PC-3 (cell line): ENCODE measurements at places on chromosomes 2 and 18. TPM values are rescaled to one million over a fixed set of nuclear protein-coding genes. Genes with fewer than 3 reads are reported as not detected.
A peak's percentile ranks its signal among the peaks of the same experiment; 100 is the strongest.

DNA sequence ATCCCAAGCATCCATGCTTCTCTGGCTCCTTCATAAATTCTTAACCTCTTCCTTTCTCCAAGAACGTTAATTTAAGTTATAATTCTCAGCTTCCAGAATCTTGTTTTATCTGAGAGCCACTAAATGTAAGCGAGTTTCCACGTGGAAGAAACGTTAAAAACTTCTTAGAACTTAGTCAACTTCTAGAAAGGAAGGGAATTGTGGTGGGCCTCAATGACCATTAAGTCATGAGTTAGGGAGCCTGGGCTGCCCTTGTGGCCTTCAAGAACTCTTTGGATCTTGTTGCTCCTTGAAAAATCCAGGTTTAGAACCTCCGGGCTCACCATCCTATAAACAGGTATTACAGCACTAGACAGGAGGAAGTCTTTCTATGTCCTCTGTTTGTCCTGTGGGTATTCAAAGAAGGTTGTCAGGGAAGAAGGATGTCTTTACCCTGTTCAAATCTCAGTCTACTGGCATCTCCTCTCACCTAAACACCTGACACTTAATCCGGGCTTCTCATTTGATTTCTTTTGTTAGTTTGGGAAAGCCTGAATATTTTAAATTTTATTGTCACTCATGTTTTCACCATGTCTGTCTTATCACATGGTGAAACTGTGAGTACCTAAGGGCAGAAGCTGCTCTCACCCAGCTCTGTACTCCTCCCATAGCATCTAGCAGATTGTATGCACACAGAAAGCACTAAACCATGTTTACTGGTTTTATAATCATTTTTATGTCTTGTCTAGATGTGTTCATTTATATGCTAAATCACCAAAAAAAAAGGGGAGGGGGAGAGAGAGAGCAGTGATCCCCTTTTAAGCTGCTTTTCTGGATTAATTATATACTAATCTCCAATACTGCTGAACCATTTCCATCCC is 6.3 kb downstream of the RND3 start:
- peak; percentile 41 for DNase-seq

- peak; percentile 91 for DNase-seq
Observed at GRCh38 chr18:75489493-75490190, 62.1 kb upstream of the SMIM21 start.

DNA sequence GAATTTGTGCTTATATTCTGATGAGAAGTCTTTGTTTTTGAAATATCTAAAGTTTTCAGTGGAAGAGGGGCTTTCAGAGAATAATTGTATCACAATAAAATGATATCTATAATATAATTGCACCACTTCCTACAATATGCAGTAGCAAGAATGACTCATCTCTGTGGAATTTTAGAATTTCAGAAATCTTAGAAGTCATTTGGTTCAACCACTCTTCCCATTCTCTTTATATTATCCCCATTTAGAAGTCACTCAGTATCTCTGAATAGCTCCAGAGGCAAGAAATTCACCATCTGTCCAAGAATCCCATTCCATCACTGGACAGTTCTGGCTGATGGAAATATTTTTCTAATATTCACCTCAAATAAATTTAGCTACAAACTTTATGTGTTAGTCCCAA is 59.3 kb upstream of the CCDC68 start:
- peak; percentile 82 for DNase-seq

GRCh38 chr2:217366966-217367365 is 507.1 kb upstream of the TNP1 start:
- peak; percentile 84 for DNase-seq

DNA sequence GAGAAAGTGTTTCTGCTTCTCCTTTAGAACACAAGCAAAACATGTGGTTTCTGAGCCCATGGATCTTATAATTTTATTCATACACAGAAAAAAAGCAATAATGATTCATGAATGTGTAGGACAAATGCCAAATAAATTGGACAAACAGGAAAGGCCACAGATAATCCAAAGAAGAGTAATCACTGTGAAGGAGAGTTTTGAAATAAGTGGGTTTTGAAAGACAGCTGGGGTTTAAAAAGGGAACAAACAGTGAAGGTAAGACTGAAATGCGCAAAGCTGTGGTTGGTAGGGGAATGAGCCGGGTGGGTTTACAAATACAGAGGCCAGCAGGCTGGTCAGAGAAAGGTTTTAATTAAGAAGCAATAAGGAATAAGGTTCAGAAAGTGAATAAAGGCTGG is 50.0 kb upstream of the MBOAT2 start:
- peak; percentile 37 for DNase-seq

DNA sequence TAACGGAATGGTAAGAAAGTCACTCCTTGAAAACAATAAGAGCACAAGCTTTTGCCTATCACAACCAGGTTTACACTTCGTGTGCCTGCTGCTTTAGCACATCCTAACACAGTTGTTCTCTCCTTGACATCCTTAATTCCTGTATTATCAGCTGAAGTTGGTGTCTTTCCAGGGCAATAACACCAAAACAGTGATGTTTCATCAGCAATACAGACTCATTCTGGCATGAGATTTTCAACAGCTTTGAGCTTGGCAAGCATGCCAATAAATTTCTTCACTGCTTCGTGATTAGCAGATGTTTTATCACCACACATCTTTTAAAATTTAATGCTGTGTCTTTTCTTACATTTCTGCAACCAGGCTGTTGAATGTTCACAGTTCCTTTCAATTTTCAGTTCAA is 148.4 kb downstream of the EIPR1 start:
- DNase-seq: no peak

DNA sequence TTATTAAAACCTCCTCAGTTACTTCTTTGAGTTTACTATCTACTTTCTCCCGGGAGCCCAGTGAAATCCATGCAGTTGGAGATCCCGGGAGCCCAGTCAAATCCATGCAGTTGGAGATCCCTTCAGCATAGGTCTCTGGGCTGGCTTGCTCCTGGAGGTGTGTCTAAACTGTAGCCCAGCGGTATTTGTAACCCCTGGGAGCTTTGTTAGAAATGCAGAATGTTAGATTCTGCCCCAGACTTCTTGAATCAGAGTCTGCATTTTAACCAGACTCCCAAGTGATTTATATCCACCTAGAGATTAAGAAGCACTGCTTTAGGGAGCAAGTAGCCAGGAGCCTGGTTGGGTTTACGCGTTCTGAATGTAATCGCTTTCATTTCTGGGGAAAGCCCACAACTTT is 54.5 kb downstream of the ARHGAP28 start:
- no peak for DNase-seq

DNA sequence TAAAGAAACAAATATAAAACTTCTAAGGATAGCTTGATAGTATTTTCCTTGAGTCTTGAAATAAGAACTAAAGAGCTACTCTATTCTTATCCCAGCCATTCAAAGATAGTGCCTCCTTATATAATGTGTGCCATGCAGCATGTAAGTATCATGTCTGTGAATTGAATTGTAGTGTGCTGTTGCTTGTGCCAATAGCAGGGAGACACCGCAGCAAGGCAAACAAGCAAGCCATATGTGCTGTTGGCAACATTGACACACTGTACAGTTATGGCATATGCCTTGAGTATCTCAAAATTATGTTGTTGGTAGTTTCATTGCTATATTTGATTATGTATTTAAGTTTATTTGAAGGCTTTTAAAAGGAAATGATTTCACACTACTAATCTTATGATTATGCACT is 58.2 kb downstream of the ERBB4 start:
- no peak for DNase-seq

GRCh38 chr18:51030537-51031258 is 685 bp downstream of the SMAD4 start:
- DNase-seq: peak; percentile 37

GRCh38 chr2:200336980-200337615 is 30.6 kb downstream of the SPATS2L start:
- DNase-seq: peak; percentile 54

DNA sequence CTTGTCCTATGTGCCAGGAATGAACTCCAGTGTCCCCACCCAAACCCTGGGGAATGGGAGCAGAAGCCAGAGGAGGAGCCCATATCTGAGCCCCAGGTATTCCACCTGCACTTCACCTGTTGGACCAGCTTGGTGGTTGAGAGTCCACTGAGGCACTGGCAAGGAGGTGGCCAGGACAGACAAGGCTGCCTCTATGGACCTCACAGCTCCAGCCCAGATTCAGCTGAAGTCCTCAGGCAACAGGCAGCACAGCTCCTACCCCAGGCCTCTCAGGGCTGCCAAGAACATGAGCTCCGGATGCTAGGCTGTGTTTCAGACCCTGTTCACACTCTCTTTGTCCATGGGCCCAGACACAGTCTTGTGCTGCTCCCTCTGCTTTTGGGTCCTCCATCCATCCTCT is 2.9 kb upstream of the IL1F10 start:
- no peak for DNase-seq

GRCh38 chr2:218985021-218985324 is at the start of gene FEV:
Gene FEV, minus strand, starts transcription at chr2:218985184. Its CDS starts 109 bp downstream, at chr2:218985075.
- no peak for DNase-seq

- peak; percentile 37 for DNase-seq
Observed at GRCh38 chr2:160332318-160332717, 132.2 kb upstream of the ITGB6 start.

DNA sequence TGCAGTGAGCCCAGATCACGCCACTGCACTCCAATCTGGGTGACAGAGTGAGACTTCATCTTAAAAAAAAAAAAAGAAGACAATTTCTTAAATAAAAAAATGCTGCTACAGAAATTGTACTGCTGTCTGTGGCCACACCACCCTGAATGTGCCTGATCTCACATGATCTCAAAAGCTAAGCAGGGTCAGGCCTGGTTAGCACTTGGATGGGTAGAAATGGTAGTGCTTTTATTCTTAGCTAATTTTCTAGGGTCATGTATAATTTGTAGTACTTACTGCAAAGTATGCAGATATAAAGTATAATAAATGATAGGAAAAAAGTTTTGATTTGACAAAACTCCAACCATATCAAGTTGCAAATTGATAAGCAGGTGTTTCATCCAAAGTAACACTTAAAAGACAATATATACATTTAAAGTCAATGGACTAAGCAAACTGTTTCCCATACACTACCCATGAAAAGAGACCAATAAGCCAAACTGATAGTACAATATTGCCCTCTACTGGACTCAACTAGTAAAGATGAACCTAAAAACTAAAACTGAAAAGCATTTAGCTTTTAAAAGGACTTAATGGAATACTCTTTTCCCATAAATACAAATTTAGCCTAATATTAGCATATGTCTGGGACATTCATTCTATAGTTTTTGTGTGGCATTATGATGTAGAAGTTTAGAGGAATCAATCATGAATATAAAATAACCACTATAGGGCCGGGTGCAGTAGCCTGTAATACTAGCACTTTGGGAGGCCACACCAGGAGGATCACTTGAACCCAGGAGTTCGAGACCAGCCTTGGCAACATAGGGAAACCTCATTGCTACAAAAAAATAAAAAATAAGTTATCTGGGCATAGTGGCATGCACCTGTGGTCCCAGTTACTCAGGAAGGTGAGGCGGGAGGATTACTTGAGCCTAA is 18.6 kb upstream of the PEX13 start:
- peak; percentile 78 for DNase-seq

DNA sequence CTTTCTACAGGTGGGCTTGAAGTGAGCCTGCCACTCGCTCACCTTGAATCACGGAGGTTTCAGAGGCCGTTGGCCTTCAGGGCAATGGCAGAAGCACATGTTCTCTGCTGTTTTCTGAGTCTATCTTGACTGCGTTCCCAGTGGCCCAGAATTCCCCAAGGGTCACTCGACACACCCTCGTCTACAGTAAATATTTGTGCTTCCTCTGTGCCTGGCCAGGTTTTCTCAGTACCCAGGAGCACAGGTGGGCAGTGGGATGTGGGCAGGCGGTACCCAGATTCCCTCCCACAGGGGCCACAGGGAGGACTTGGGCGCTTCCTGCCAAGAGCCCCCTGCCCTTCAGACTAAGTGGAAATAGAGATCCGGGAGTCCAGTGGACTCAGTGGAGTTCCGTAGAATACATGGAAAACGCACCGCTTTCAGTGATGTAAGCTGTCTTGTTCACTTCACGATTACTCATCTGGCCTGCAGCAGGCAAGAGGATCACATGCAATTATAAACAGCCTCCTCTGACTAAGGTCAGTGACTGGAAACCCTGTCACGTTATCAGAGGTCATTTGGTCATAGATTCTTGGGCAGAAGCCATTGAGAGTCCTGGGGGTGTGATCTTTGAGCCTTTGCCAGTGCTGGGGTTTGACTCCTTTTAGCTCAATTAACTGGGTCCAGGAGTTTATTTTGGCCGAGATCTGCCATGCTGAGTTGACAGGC is 179.8 kb downstream of the NEDD4L start:
- peak; percentile 91 for DNase-seq

DNA sequence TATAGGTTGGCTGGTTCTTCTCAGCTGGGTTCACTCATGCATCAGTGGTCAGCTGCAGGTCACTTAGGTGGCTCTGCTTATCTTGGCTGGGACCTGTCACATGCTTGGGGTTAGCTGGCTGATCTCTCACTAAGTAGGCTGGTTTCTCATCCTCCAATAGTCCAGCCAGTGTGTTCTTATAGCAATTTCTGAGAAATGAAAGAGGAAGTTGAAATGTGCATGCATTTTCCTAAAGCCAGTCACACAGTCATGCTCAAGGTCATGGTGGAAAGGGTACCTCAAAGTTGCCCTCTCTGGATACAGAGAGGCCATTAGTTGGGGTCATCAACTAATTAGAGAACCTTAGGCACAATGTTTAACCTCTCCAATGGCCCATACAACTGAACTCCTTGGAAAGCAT is 64.4 kb downstream of the KLHL29 start:
- no peak for DNase-seq

- no peak for DNase-seq
Observed at GRCh38 chr2:35378791-35379190, 976.8 kb upstream of the CRIM1 start.

DNA sequence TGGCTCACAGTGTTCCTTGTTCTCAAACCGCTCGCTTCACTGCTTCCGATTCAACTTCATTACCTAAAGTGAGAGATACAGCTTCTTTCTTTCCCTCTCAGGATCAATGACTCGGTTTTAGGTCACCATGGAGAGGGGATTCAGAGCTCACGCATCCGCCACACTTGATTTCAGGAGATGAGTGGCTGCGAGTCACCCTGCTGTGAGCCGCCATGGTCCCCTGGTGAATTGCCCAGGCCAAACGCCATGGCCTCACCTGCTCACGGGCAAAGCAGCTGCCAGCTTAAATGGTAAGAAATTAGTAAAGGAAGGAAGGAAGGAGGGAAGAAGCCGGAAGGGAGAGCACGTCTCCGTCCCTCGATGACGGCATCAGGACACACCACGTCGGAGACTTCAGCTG is 60.5 kb downstream of the ADNP2 start:
- DNase-seq: peak; percentile 19

- DNase-seq: peak; percentile 59
Observed at GRCh38 chr2:69798290-69798908, 31.1 kb upstream of the GMCL1 start.

ACKR3 gene
- 0.86 and 3.1 TPM in 2 replicates for total RNA-seq

IL36RN gene
- 0.36 TPM in 1 of 2 replicates, not detected in the other for total RNA-seq

SCYGR4 gene
- total RNA-seq: not detected in 2 replicates

TWSG1 gene
- 30.1 and 32.8 TPM in 2 replicates for total RNA-seq

KIF3C gene
- 12.8 and 20.1 TPM in 2 replicates for total RNA-seq

SPATS2L gene
- total RNA-seq: 144 and 174 TPM in 2 replicates

CCNT2 gene
- 16.2 and 18.9 TPM in 2 replicates for total RNA-seq

KIF1A gene
- total RNA-seq: 0.40 TPM in 1 of 2 replicates, not detected in the other

HNMT gene
- total RNA-seq: 6.9 and 7.1 TPM in 2 replicates

CXCR4 gene
- 2.1 TPM in 1 of 2 replicates, not detected in the other for total RNA-seq

TWIST2 gene
- total RNA-seq: 4.4 and 5.8 TPM in 2 replicates

CCDC141 gene
- 0.40 and 1.1 TPM in 2 replicates for total RNA-seq

LIMS3 gene
- 0.26 TPM in 1 of 2 replicates, not detected in the other for total RNA-seq

OTOS gene
- not detected in 2 replicates for total RNA-seq
